ENCODE measurements at places on chromosomes 1 and 21.

DNA sequence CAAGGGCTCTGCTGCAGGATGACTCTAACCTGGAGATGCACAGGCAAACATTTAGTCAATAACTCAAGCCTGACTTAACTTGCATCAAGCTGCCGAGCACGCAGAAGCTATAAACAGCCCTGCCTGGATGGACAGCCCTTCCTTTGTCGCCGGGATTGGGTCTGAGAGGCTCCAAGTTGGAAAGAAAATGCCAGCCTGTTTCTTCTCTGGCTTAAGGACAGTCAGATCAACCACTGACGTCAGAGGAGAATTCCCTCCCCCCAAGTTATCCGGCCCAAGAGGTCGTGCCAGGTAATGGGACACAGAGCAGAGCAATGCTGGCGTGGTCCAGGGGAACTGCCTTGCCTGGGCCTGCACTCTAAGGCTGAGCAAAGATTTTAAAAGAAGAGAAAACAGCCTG lies 27.1 kb upstream of the LRRC38 start:
- DNase-seq: no peak

- DNase-seq: no peak
These were observed 25.8 kb downstream of the NOL9 start for GRCh38 chr1:6528492-6528891.

GRCh38 chr1:198253259-198253658 lies 96.5 kb downstream of the NEK7 start:
- DNase-seq: no peak

- DNase-seq: no peak
These were observed 43.9 kb downstream of the TNFSF4 start for GRCh38 chr1:173163222-173163621.

GRCh38 chr21:41319273-41319672 lies 2.7 kb downstream of the FAM3B start:
- no peak for DNase-seq

DNA sequence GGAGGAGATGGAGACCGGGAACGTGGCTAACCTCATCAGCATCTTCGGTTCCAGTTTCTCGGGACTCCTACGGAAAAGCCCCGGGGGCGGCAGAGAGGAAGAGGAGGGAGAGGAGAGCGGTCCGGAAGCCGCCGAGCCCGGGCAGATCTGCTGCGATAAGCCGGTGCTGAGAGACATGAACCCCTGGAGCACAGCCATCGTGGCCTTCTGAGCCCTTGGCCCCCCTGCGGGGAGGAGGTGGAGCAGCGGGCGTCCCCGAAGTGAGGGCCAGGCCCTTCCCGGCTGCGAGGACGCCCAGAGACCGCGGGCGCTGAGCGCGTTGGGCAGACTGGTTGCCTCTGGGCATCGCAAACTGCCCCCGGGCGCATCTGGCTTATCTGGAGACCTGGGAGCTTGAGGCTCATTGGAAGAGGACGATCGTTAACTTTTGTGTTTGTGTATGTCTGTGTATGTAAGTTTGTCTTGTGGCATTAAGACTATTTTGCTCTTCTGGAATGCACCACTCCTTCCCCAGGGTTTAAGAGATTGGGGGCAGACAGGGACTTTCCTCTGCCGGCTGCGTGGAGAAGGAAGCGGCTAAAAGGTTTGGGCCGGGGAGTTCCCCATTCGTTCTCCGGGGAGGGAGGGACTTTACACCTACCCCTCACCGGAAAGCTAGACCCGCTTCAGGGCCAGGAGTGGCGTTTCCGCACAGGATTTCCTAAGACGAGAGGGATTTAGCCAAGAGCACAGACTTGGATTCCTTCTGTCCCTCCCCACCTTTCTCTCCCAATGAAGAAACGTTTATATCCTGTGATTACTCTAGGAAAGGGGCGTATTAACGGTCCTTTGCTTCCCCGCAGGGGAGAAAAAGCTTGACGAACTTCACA lies 1.4 kb downstream of the IER5 start:
- DNase-seq: peak; percentile 34

- no peak for DNase-seq
These were observed 189.2 kb upstream of the PBX1 start for GRCh38 chr1:164369698-164370365.

GRCh38 chr1:245319094-245319493 lies 164.3 kb downstream of the KIF26B start:
- no peak for DNase-seq

DNA sequence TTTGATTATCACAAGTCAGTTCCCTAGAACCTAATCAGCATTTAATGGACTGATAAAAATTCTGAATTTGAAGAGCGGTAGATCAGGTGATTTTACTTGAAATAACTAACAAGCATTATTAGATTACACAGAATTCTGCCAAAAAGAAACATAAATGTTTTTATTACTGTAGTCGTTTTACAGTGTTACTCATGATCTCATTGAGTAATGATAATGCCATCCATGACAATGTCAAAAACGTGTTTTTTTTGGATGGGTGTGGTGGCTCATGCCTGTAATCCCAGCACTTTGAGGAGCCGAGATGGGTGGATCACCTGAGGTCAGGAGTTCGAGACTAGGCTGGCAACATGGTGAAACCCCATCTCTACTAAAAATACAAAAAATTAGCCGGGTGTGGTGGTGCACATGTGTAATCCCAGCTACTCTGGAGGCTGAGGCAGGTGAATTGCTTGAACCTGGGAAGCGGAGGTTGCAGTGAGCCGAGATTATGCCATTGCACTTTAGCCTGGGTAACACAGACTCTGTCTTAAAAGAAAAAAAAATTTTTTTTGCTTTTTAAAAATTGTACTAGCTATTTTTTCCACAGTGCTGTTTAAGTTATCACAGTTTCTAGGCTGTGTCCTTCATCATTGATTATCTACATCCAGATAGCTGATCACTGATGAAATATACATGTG lies 56.6 kb downstream of the LAMC1 start:
- DNase-seq: no peak

DNA sequence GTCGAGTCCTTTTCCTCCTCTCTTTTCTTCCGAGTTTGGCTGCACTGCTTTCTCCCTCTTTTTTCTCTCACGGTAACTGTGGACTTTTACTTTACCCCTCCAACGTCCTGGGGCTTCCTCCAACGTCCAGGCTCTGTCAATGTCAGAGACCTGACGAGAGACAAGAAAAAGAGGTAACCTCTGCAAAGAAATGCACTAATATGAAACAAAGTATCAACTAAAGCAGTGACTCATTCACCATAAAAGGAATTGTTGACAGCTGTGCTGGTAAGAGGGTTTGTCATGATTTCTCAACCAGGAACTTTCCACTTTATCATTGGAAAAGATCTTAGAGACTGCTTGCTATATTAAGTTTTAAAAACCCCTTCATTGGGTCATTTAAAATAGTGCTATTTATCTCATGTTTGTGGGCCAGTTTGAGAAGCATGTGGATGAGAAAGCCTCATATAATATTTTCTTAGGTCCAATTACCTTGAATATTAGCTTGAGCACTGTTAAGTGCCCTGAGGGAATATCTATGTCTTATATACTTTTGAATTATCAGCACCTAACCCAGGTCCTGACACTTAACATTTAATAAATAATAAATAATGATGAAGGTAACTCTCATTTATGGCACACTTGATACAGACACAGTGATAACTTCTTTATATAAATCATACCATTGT lies at the start of gene GBP2:
Gene GBP2 (minus strand): TSS at position 202 of the 668 bp plus-strand sequence. CDS start 4,148 bp downstream, outside the sequence.
- no peak for DNase-seq

DNA sequence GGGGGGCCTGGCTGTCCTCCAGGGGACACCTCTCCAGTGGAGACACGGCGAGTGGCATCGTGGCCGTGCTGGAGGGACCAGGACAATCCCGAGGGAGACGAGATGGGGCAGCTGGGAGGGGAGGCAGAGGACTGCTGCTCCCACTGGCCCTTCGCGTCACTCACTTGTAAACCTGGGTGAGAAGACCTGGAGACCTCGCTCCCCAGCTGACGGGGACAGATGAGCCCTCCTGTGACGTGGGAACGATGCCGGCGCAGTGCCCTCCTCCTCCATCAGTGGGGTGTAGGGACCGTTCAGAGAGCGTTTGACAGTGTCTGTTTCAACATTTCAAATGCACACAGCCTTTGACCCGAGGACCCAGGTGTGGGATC lies 4.6 kb downstream of the SPATC1L start:
- DNase-seq: no peak

GRCh38 chr1:236809148-236809547 lies 14.1 kb downstream of the MTR start:
- no peak for DNase-seq

DNA sequence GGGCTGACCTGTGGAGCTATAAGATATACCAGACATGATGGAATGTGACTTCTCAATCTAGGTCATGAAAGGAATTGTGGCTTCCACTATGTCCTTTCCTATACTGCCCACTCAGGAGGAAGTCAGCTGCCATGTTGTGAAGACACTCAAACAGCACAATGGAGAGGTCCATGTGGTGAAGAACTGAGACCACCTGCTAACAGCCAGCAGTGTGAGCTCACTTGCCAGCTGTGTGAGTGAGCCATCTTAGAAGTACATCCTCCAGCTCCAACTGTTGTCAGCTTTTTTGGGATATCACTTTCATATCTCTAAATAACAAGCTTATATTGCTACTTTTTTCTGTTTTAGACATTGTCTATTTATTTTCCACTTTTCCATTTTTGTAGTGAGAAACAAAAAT lies 29.7 kb downstream of the OLFML3 start:
- no peak for DNase-seq

Data from activated naive CD4-positive, alpha-beta T cell (primary cell).